GM06990 (cell line): ENCODE measurements at places on chromosomes 5 and 9.

DNA sequence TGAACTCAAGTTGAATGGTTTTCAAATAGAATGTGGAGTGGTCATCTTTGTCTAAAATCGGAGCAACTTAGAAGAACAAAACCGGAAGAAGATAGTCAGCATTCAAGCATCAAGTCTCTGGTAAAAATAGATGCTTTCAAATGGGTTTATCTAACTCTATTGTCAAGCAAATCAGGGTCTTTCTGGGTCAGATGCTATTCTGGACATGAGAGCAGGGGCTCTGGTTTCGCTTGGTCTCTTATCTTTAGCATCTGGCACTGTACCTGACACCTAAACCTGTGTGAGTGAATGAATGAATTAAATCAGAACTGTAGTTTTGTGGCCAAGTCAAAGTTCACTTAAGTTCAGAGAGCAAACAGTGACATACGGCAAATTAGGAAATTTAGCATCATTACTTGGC is 173.5 kb downstream of the SLIT3 start:
- peak; percentile 9 for DNase-seq

GRCh38 chr5:68408345-68408871 is 192.9 kb downstream of the PIK3R1 start:
- DNase-seq: no peak

- DNase-seq: no peak
Observed at GRCh38 chr5:58505502-58505901, 14.3 kb downstream of the GAPT start.

- DNase-seq: no peak
Observed at GRCh38 chr9:87950296-87950695, 24.0 kb downstream of the CDK20 start.

DNA sequence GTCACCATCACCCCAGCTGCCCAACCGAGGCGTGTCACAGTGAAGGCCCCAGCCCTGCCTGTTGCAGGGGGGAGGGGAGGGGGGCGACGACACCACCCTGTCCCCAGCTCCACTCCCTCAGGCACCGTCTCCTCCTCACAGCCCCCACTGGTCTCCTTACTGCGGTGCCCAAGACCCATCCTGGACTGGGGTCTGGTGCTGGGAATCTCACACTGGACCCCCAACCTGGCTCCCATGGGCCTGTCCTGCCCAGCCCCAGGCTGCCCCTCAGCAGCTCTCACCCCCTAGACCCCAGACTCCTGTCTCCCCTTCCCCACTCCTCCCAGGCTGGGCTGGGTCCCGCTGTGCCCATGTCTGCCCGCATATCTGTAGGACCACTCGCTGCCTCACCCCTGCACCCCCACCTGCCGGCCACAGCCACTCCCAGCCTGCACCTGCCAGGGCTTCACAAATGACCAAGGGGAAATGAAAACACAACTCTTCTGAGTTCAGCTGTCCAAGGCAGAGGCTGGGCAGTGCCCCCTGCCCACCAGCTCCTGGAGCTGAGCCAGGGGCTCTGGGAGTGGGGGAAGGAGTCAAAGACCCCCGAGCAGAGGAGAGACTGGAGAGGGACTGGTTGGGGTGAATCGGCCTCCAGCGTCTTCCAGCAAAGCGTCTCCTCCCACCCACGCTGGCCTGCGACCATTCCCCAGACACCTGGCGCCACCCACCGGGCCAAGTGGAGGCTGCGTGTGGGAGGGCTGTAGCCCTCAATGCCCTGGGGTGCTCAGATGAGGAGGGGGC is 32.6 kb upstream of the EGFL7 start:
- peak; percentile 57 for DNase-seq

GRCh38 chr9:111016426-111017045 is 21.7 kb downstream of the LPAR1 start:
- DNase-seq: peak; percentile 31

DNA sequence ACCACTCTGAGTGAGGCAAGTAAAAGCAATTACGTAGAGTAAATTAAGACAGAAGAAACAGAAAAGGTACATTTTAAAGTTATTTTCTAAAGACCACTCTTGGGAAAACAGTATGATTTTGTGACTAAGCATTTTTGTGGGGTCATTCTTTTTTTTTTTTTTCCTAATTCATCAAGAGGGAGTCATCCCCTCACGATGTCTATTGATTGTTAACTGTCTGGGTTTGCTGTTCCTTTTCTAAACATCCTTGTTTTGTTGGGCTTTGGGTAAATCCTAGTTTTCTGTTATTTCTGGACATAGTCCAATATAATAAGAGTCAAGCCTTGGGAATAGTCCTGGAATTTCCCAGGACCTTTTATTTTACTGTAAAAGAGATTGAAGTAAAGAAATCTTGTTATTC is 63.8 kb downstream of the ANKRD55 start:
- no peak for DNase-seq

GRCh38 chr5:520196-520849 is 3.9 kb downstream of the SLC9A3 start:
- DNase-seq: no peak

GRCh38 chr5:10756549-10756948 is 4.5 kb downstream of the DAP start:
- DNase-seq: peak; percentile 38

DNA sequence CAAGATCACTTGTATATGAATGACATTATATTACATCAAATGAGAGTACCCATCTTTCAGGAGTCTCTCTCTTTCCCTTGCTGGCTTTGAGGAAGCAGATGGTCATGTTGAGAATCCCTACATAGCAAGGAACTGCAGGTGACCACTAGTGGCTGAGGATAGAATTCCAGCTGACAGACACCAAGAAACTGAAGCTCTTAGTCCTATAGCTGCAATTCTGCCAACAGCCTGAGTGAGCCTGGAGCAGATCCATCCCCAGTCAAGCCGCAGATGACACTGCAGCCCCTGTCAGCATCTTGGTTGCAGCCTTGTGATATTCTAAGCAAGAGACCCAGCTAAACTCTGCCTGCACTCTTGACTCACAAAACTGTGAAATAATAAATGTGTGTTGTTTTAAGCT is 531.5 kb downstream of the CSNK1G3 start:
- DNase-seq: no peak

GRCh38 chr9:129210125-129210524 is 32.1 kb upstream of the IER5L start:
- DNase-seq: no peak

- no peak for DNase-seq
Observed at GRCh38 chr5:87850843-87851242, 417.8 kb downstream of the TMEM161B start.

DNA sequence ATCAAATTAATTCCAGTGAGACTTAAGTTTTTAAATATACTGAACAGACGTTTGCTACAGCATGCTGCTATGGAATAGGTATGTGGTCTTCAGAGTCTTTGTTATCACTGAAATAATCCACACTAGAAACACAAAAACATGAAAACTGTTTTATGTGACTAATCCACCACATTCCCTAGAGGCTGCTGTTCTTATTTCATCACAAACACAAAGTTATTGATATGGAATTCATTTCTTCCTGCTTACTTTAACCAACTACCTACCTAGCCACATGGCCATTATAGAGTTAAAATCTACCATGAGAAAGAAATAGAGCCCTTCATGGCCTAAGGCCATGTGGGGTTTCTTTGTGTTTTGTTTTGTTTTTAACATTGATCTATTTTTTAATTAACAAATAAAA is 232.3 kb upstream of the PTGER4 start:
- DNase-seq: no peak
